Activated CD4-positive, alpha-beta T cell treated with anti-CD3 and anti-CD28 coated beads for 1 hour (primary cell): ENCODE measurements at places on chromosomes 11 and 22.
A peak's percentile ranks its signal among the peaks of the same experiment; 100 is the strongest.

GRCh38 chr11:91947215-91947820 lies 277.3 kb upstream of the FAT3 start:
- no peak for DNase-seq

DNA sequence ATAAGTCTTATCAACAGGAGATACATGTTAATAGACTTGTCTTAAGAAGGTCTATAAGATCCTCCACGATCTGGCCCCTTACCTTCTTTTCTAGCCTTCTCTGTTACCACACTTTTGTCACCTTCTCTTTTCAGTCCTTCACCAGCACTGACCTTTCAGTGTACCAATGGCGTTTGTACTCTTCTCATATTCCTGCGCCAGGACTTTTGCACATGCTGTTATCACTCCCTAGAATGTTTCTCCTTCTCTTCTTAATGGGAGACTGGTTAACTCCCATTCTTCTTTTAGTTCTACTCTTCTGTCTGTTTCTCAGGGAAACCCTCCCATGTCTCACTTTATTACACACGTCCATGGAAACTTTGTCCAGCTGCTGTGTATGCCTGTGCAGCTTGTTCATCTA lies 4.4 kb upstream of the EED start:
- no peak for DNase-seq

- no peak for DNase-seq
Observed at GRCh38 chr11:64127267-64128072, 38.4 kb downstream of the MACROD1 start.

DNA sequence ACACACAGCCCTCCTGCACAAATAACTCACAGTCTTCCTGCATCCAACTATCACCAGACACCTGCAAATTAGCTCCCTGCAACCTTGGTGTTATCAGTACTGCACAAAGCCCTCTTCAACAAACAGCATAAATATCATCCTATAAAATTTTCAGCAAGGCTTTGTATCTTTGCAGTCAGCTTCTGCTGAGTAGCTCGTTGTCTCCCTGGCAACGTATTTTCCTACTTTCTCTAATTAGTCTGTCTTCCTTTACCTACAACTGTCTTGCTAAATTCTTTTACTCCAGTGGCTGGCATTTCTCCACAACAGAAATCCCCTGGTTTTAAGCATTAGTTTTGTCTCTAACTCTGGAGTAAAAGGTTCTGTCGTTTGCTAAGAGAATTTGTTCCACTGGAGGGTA lies 3.9 kb downstream of the OR8D4 start:
- DNase-seq = no peak

GRCh38 chr11:1755692-1756561 lies 5.5 kb upstream of the IFITM10 start:
- DNase-seq = no peak

DNA sequence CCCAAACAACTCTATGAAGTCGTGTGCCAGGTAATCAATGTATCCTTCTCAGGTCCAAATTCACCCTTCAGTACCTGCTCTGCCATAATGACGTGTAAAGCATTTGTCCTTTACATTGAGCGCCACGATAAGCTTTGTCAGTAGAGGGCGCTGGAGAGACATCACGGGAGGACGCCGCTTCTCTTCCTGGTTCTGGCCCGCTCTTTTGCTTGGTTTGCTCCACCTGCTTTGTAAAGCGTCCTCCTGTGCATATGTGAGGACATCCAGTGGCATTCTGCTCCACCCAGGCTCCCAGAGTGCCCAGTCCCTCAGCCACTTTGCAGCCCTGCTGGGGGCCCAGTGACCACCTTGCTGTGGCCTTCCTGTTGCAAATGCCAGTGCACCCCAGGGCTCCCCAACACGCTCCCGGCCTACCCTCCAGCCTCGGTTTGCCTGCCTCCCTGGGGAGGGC lies 61.1 kb downstream of the WT1 start:
- no peak for DNase-seq

DNA sequence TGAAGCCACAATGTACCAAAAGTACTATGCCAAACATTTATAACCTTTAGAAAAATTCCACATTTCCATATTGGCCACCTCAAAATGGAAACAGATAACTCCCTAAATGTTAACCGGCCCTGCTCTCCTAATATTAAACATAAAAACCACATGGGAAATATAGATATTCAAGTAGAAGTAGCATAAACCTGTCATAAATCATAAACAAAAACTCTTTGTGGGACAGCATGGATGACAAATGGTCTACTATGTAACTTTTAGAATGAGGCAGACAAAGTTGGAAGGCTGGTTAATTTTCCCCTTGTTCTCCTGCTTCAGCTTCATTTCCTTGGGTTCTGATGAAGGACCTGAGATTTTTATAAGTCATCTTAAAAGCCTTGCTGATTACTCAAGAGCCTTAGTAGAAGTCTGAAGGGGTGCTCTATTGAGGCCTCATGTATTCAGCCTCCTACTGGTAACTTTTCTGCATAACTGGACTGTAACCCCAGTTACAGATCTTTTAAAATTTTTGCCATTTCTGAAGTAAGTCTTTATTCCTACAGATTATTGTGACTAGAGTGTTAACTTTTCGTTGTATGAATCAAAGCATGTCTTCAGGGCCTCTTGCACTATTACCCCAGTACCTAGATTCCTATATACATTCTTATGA lies 116.4 kb downstream of the STIM1 start:
- no peak for DNase-seq

GRCh38 chr22:48185071-48186055 lies 1422.9 kb downstream of the TBC1D22A start:
- DNase-seq = no peak

GRCh38 chr11:8784954-8785353 lies 102.4 kb downstream of the RPL27A start:
- no peak for DNase-seq

DNA sequence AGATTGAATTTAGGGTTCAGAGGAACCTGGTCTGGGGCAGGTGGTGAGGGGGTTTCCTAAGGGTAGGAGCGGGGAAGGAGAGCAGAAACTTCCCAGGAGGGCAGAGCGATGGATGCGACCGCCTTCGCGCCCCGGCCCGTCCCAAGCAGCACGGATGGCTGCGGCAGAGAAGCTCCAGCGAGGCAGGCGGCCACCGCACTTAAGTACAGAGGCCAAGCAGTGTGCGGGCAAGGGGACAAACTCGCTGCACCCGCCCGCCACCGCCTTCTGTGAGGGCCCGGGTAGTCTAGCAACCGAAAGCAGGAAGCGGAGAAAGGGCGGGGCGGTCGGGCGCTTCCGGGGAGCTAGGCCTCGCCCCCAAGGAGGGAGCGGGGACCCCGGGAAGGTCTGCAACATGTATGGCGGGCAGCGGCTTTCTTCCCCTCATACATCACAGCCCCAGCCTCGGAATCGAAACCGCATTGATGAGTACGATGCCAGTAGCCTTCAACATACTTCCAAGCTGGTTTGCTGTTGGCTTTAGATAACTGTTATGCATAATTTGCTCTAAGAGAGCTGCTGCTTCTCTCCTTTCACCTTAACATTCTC lies at the start of gene AGBL2:
Gene AGBL2, minus strand, starts transcription at position 288 of the 588 bp plus-strand sequence. CDS start 719 bp downstream, outside the sequence.
- peak; percentile 67 for DNase-seq

DNA sequence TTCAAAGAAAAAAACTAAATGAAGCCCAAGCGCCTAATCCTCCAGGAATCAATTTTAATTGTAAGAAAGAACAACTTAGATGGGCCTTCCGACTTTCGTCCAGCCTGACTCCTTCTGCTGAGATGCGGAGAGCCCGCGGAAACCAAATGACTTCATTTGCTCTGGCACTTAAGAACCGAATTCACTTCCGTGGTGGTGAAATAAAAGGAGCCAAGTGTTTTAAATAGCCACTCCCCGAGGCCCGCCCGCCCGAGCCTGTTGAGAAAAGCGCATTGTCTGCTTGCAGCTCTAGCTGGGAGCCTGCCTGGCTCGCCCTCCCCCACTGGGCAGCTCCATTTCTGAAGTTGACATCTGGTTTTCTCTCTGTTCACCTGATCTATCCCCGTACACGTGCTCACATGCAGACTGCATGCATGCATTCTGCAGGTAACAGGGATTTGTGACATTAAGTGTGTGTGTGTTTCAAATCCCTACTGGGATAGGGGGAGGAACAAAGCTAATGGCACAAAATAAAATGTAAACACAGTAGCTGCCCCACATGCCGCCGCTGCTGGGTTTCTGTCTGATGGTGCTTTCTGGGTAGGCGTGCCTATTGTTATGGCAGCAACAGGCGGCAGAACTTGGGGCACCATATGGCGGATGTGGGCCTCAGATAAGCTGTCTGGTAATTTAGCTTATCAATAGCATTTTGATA lies 6.2 kb downstream of the TEAD1 start:
- DNase-seq = no peak

- DNase-seq = no peak
Observed at GRCh38 chr11:132058211-132058772, 687.9 kb downstream of the NTM start.

- DNase-seq = no peak
Observed at GRCh38 chr11:102530558-102530957, at the start of gene MMP7. Gene MMP7 (minus strand): TSS chr11:102530747. CDS start chr11:102530700, 47 bp downstream.

DNA sequence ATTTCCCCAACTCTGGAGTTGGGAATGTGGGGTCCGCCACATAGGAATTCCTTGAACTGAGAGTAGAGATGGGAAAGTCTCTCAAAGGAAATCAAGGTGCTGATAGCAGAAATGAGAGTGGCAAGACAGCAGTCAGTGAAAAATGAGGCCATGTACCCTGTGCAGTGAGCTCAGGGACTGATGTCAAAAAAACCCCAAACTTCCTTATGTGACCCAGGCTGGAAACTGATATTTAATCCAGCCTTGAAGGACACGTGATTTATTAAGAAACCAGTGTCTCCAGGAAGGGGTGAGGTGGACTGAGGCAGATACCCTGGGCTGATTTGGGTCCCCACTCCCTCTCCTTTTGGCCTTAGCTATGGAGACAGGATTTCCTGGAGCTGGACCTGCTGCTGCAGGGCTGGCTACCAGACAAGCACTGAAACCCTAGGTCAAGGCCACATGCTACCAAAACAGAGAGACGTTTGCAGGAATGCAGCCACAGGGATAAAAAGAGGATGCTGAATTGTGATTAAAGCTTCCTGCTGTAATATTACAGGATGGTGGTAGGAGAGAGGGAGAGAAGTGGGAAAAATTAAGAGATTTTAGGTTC lies 25.3 kb upstream of the FCHSD2 start:
- DNase-seq = no peak

GRCh38 chr11:8698917-8699441 lies 16.4 kb downstream of the RPL27A start:
- no peak for DNase-seq

GRCh38 chr11:119103793-119104192 lies 2.1 kb upstream of the DPAGT1 start:
- no peak for DNase-seq

DNA sequence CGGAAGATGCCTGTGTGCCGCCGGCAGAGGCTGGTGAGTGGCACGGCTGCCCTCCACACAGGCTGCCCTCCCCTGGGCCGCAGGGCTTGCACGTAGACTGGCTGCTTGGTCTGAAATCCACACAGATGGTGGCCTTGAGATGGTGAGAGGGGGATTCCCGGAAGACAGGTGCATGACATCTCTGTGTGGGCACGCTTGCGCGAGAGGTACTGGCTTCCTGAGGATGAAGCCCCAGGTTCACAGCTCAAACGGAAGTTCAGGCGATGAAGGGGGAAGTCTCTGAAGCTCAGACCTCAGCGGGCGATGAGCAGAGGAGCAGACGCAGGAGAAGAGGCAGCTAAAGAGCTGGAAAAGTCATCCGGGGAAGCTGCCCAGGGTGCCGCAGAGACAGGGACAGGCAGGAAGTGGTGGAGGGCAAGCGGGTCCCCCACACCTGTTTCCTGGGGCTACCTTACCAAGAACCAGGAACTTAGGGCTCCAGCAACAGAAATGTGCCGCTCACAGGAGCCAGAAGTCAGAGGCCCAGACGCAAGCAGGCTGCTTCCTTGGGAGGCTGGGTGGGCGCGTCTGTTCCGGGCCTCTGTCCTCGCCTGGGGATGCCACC lies 7.2 kb downstream of the CRELD2 start:
- peak; percentile 58 for DNase-seq

DNA sequence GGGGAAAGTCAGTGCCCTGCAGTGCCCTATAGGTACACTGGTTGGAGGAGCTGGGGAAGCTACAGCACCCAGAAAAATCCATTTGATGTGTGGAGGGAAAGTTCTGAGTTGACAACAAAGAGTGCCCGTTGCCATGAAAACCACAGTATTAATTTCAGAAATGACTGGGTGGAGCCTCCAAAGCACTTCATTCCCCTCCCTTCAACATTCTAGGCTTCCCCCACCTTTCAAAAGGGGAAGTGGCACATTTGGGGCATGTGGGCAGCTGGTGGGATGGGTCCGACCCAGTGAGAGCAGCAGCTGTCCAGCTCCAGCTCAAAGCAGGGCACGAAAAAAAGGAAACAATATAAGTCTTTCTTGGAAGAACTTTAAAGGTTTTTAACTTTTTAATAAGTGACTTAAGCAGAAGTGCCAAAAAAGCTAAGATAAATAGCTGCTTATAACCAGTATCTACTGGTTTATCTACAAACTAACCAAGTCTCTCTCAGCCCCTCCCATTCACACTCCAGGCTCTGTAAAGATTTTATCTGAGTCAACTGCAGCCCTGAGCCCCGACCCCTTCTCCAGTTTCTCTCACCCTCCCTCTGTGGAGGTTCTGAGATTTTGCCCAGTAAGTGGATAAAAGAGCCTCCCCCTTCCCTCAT lies 9.0 kb upstream of the AHNAK start:
- DNase-seq = peak; percentile 31

DNA sequence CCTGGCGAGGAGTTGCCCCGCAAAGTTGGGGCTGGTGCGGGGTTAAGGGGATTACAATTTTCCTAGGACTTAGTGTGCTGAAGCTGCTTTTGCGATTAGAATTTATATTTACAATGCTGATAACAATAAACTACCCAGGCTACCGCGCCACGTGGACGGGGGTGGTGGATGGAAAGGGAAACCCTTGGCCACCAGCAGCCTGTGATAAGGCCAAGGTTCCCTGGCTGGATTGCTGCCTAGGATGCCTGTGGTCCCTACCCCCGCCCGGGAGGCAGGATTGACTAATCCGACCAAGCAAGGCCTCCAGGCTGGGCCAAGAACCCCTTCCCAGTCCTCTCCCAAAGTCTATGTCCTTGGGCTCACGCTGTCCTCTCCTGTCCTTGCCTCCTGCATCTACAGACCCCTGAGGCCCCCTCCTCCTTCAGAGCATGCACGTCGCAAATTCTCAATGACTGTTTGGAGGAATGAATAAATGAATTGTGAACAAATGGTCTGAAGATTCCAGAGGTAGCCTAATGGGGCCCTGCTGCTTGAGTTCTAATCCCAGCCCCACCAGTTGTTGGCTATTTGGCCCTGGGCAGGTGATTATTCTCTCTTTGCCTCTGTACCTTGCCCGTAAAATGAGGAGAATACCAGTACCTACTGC lies 7.6 kb upstream of the CHKA start:
- no peak for DNase-seq

- DNase-seq = no peak
Observed at GRCh38 chr22:46584081-46584921, 35.9 kb upstream of the GRAMD4 start.
